ENCODE measurements at places on chromosomes 4 and X.

GRCh38 chrX:153886915-153887314 is 942 bp upstream of the L1CAM start:
- no peak for DNase-seq

DNA sequence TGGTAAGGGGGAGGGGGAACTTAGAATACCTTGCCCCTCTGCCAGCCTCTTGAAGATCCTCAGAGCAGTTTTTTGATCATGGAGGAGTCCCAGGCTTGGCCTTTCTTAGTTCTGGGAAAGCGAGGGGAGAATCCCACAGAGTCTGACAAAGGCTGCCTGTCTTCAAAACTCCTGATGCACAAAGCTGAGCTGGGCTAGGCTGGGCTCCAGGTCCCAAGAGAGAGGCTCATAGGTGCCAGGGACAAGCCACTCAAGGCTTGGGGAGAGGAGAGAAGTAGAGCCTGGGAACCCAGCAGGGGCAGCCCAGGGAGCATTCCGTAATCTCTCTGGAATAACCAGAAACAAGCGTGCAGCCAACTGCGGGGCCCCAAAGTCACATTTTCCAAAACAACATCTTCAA is 37.0 kb upstream of the MTM1 start:
- DNase-seq: no peak

GRCh38 chr4:186910385-186910784 is 186.7 kb upstream of the FAT1 start:
- DNase-seq: no peak

- no peak for DNase-seq
Observed at GRCh38 chr4:109532182-109532581, 27.9 kb upstream of the MCUB start.

- DNase-seq: no peak
Observed at GRCh38 chrX:38902972-38903492, 101.8 kb downstream of the MID1IP1 start.

DNA sequence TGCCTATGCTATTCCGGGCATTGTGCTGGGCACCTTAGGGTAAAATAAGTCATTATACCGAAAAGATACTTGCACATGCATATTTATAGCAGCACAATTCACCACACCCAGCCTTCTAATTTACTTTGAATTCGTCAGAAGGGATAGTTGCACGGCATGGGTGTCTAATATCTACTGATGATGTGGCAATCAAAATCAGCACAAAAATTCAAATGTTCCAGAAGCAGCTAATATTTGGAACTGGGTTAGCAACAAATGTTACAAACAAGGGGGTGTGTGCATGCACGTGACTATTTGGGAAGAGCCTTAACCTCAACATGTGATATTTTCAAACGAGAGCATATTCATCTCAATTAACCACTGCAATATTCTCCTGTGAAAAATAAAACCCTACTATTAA is 79.7 kb upstream of the PRSS48 start:
- DNase-seq: no peak

DNA sequence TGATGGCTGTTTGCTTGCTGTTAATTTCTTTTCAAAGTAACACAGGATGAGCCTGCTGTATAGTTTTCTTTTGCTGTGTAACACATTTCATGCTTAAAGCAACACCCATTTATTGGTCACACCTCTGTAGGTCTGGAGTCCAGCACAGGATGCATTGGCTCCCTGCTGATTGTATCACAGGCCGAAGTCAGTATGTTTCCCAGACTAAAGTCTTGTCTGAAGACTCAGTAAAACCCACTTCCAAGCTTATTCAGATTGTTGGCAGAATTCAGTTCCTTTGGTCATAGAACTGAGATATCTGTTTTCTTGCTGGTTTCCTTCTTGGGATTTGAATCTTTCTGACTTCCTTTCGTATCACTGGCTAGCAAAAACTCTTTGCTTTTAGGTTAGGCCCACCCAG is 54.3 kb downstream of the LRP2BP start:
- DNase-seq: no peak

DNA sequence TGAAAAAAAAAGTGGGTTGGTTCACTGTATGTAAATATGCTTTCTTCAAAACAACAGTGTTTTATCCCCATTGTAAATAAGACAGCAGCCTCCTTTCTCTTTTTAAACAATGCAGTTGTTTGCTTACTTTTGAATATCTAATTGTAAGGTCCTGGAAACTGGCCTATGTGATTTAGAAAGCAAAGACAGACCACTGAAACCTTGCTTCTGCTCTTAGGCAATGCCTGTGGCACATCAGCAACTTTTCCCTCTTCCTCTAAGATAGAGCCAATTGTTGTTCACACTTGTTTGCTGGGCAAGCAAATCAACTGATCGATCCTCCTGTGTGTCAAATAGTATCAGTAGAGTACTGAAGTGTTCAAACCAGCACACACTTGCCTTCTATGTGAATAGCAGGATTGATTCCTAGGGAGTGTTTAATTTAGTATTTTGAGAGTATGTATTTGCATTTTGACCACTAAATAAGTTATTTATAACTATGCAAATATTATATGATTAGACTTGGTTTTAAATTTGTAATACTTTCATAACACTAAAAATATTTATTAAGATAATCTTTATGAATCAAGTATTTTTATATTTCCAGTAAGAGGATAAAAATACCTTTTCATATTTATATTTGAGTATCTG is 55.4 kb upstream of the GRPR start:
- DNase-seq: no peak

DNA sequence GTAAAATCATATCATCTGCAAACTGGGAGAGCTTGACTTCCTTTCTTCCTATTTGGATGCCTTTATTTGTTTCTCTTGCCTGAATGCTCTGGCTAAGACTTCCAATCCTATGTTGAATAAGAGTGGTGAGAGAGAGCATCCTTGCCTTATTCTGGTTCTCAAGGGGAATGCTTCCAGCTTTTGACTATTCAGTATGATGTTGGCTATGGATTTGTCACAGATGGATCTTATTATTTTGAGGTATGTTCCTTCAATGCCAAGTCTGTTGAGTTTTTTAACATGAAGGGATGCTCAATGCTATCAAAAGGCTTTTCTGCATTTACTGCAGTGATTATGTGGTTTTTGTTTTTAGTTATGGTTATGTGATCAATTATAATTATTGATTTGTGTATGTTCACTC is 2144.6 kb upstream of the TENM3 start:
- no peak for DNase-seq

DNA sequence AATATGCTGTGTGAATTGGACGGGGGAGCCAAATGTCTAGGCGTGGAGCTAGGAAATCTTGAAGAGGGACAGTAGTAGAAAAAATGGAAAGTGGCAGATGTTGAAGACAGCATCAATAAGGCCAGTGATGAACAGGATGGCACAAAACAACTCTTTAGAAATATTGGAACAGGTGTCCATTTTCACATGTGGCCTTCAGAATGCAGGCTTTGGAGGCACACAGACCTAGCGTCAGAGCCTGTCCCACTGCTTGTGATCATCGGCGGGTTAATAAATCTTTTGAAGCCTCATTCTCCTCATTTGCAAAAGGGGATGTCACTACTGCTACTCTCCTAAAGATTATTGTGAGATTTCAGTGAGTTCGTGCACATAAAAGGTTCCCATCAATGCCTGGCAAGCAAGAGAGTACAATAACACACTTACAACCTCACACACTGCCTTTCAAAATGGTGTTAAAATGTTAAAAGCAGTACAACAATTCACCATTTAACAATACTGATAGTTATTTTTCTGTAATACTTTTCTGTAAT is 2.4 kb downstream of the PDLIM3 start:
- DNase-seq: no peak

- DNase-seq: no peak
Observed at GRCh38 chr4:138911909-138912703, 103.5 kb upstream of the NOCT start.

DNA sequence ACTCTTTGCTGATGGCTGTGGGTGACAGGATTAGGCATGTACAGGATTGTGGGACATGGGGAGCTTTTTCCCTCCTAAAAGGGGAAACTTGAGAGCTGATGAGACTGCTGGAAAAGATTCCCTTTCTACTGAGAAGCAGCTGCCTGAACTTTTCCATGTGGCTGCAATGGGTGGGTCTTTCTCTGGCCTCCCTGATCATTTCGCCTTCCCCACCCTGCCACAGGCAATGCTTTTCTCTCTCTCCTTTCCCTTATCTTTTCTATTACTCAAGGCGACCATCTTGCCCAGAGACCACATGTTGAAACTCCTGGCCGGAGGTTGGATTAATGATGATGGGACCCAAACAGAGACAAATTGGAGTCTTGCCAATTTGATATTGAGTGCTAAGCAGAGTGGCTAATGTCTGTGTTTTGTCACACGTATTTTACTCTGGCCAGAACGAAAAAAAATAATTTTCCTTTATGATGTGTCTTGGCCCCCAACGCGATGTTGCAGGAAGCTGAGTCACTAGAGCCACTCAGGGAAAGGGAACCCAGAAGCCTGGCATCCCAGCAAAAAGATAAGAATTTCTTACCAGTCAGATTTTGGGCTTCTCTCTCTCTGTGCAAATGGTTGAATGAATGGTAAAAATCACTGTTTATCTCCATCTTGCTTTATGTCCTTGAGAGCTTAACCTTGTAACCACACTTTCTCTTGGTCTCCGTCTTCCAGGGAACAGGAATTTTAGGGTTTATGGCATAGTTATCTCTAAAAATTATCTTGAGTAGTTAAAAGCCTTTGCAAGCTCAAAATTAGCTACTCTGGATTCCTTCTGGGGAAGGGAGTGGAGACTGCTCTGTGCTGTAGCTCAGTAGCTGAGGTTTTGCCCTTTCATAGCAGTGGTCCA is 19.4 kb upstream of the ATP8A1 start:
- DNase-seq: no peak

- DNase-seq: no peak
Observed at GRCh38 chrX:133323431-133323830, 91.9 kb downstream of the GPC4 start.

GRCh38 chr4:48949518-48950219 is 36.4 kb upstream of the CWH43 start:
- DNase-seq: no peak

DNA sequence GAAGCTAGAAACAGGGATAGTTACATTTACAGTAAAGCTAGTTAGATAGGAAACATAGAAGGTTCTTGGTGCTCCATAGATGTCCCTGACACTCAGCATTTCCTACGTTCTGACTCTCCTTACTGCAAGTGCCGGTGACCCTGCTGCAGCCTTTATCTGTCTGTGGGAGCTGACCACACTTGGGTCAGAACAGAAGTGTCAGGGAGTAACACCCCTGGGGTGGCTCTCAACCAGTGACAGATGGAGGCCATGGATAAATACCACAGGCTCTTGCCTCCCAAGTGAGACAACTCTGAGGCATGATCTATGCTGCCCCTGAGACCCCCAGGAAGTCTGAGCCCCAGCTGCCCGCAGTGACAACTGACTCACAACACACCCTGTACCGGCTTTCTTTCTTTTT is 69.8 kb downstream of the ANXA3 start:
- DNase-seq: no peak

- DNase-seq: no peak
Observed at GRCh38 chr4:99219479-99219878, 433 bp upstream of the ADH6 start.

GRCh38 chrX:1249101-1249887 is 19.3 kb upstream of the CSF2RA start:
- DNase-seq: no peak

DNA sequence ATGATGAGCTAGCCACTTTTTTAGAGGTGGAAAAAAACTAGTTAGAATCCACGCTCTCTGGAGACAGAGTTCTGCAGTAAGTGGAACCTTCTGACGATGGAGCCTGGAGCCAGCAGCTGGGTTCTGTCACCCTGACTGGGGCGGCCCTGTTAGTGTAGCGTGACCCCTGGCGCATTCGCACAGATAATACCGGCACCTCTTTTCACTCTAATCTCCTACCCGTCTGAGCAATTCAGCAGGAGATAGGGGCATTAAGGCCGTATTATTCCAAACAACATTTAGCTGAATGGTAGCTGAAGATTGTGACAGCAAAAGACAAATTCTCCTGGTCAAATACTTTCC is 292.6 kb downstream of the FBXO8 start:
- DNase-seq: no peak

- DNase-seq: no peak
Observed at GRCh38 chrX:40531056-40531826, 49.5 kb upstream of the ATP6AP2 start.

GRCh38 chrX:78555401-78555980 is 103.6 kb downstream of the RTL3 start:
- DNase-seq: no peak

DNA sequence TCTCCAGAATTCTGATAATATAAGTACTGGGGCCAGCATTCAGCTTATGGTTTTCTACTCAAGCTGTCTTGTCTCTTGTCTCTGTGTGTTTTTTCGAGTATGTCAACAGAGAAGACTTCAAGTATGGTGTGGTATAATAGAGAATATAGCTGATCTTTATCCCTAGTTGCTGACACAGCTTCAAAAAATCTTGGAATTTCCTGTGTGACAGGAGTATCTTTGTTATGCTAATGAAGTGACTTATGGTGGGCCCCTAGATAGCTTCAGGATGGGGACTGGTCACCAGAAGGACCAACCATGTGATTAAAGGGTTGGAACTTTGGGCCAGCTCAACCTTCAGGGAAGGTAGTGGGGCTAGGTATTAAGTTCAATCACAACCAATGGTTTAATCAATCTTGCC is 2.9 kb downstream of the GPRASP3 start:
- no peak for DNase-seq

DNA sequence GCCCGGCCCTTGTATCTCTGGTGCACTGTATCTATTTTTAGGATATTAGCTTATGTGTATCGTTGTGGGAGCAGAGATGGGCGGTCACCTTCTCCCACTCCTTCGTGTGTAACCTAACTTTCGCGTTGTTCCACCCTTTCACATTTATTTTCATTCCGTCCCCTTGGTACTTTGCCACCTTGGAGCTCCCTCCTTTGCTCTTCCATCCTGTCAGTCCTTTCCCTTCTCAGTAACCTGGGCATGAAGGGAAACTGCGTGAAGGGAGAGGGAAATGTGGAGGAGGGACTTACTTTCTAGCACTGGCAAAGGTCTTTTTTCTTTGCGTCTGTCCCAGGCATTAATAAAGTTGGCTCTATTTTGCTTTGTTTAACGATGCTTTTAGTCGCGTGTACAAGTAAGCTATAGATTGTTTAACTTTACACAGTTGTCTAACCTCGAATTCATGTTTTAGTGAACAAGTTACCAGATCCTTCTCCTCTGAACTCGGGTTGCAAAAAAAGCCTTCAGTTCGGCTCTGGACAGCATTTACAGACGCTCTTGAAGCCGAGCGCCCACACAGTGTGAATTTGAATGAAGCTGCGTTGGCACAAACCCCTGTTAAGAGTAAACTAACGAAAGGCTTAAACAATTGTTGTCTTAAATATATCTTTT is 3.9 kb downstream of the PCDH10 start:
- no peak for DNase-seq
